ENCODE measurements at places on chromosomes 3 and 15.

DNA sequence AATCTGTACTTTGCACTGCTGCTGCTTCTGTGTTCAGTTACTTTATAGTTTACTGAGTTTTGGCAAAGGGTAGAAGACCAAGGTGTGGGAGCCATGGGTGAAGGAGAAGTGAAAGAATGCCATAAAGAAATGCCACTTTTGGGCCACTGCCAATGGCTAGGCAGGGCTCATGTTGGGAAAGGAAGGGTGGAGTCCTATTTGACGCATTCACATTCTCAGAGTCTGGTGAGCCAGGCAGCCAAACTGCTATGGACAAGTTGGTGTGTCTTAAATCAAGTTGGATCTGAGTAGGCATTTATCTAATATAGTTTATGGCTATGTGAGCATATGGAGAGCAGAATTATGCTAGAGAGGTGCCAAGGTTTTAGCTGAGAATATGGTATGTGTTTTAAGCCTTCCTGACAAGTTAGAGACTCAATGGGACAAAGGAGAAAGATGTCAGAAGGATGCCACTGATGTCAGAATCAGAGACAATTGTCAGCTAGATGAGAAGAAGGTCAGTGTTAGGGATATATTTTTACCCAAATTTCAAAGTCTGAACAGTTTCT, 296.1 kb downstream of the AGBL1 start:
- DNase-seq = no peak

DNA sequence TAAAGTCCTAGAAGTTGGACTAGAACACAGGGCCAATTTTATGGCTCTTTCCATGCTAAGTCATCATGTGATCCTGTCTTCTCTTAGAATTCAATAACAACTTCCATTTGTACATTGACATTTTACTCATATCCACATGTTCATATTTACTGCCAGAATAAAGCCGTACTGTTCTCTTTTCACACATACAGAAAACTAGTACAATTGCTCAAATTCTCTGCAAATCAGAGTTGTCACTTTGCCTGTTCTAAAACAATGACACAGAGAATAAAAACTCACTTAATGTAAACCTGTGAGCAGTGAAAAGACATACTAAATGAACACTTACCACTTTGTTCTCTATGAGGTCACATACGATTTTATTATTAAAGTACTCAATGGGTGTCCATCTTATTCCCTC, 3.5 kb downstream of the LDHAL6B start:
- DNase-seq = no peak

DNA sequence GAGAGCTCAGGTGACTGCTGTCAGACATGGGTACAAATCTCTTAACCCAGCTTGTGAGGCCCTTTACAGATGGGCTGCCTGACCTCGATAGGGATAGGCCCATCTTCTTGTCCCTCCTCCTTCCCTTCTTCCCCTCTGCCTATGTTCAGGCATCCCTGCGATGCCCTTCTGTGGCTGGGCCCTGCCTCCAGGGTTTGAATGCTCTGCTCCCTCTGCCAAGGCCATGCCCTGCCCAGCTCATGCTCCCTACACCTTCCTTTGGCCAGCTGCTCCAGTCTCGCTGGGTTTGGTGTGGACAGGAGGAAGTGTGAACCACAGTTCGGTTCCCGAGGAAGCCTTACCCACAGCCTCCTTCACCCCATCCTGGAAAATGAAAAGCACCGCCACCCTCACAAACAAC, 4.3 kb downstream of the FYCO1 start:
- no peak for DNase-seq

GRCh38 chr3:195900436-195901355, 7.7 kb downstream of the TNK2 start:
- peak; percentile 34 for DNase-seq

DNA sequence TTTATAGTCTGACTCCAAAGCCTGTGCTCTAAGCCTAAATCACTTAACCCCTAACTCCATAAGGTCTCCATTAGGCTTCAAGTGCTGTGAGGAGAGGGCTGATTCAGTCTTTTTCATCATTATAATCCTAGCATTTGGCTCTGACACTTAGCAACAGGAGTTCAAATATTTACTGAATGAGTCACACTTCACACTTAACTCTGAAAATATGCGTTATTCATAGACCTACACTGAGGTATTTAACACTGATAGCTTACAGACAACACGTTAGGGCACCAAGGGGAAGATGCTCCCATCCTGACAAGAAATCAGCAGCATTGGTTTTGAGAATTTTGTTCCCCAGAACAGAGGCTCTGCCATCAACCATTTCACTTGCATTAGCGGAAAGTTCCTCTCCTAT, 53.5 kb downstream of the MSL2 start:
- DNase-seq = no peak

GRCh38 chr15:49255966-49256759, 86.1 kb downstream of the GALK2 start:
- no peak for DNase-seq

- DNase-seq = no peak
These were observed 194.2 kb downstream of the ATP10A start for GRCh38 chr15:25668901-25669300.

DNA sequence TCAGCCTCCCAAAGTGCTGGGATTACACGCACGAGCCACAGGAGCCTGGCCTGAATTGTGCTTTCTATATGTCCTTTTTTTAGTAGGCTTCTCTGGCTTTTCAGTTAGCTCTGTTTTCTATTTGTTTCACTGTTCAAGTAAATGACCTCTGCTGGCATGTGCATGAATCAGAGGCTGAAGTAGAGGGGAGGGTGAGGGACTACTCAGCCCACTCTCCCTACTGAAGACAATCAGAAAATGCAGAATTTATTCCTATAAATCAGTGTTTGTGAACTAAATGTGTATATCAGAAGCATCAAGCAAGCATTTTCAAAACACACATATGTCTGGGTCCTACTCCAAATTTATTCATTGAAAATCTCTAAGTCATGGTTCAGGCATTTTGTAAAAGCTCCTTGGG, 45.0 kb downstream of the ZMAT3 start:
- DNase-seq = no peak

DNA sequence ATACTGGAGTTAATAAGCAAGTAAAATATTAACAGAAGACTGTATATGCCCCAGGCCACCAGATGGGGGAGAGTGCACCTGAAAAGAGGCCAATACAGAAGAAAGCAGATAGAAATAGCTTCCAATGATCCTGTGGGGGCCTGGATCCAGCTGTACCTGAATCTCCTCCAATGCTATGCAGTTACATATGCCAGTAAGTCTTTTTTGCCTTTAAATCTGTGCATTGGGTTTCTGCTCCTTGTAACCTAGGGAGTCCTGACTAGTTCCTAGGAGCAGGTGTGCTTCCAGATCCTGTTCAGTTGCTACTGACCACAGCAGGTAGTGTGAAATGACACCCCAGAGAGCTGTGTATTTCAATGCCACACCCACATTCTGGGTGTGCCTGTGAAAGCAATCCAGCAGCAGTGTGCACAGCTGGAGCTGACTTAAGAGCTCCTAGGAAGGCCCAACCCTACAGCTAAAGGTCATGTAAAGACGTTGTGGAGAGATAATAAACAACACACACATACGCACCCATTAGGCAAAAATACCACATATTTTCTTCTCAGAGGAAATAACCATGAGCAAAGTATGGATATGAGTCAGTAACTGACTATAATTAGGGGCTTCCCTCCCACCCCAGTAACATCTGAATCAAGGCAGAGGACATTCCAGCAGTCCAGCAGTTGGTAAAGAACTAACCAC, 62.2 kb upstream of the AKAP13 start:
- DNase-seq = peak; percentile 39

GRCh38 chr15:101123222-101123910, 128.5 kb downstream of the CHSY1 start:
- DNase-seq = no peak

DNA sequence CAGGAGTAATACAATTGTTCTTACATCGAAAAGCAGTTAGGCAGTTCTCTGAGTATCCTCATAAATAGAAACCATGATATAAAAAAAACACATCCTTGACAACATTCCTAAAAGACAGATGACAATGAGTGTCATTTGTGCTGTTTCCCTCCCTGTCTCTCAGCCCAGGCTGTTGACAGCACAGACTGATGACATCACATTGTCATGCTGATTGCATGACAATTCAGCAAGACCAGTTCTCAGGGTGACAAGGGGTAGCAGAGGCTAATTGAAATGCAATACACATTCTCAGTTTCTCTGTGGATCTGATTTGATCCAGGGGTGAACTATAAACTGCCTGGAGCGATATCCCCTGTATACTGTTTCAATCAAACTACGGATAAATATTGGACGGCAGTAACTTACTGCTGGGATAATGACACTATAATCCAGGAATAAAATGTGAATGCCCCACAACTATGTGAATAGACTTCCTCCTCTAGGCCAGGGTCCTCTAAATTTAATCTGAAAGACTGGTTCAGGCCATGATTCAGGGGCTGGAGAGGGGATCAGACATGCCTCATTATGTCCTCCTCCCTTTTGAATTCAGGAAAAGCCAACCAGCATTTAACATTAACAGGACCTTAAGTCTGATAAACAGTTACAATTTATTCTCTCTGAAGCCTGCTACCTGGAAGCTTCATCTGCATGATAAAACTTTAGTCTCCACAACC, 16.7 kb upstream of the EIF1B start:
- DNase-seq = no peak

- DNase-seq = no peak
These were observed 26.8 kb downstream of the TIMMDC1 start for GRCh38 chr3:119524931-119525662.

- no peak for DNase-seq
These were observed 37.9 kb downstream of the ADIPOQ start for GRCh38 chr3:186880406-186880805.

- no peak for DNase-seq
These were observed 40.4 kb upstream of the CHRNB4 start for GRCh38 chr15:78681281-78682003.

- DNase-seq = no peak
These were observed 14.5 kb downstream of the BTD start for GRCh38 chr3:15616053-15616452.

- no peak for DNase-seq
These were observed 366.0 kb downstream of the PTPRG start for GRCh38 chr3:61927332-61927731.

DNA sequence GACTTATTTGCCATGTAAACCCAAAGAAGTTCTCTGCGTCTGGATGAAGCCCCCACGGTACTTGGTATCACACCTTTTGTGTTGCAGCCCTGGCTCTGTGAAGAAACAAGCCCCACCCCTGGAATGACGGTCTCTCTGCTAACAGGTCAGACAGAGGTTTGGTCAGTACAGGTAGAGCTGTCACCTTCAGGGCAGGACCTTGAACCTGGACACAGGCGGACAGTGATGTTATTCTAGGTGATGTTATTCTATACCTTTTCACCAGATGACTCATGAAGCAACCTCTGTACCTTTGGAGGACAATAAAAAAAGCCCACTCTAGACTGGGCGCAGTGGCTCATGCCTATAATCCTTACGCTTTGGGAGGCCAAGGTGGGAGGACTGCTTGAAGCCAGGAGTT, 11.0 kb upstream of the GMPPB start:
- DNase-seq = no peak

DNA sequence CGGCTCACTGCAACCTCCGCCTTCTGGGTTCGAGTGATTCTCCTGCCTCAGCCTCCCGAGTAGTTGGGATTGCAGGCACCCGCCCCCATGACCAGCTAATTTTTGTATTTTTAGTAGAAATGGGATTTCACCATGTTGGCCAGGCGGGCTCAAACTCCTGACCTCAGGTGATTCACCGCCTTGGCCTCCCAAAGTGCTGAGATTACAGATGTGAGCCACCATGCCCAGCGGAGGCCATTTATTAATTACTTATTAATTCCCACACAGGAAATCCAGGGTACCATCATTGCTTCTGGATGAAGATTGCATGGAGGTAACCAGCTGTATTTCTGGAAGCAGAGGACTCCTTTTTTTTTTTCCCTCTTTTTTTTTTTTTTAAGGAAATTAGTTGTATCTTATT, 37.8 kb downstream of the MAP4 start:
- no peak for DNase-seq

GRCh38 chr3:115068799-115069198, 78.3 kb downstream of the ZBTB20 start:
- DNase-seq = no peak

GRCh38 chr15:59339252-59339672, 33.4 kb downstream of the MYO1E start:
- no peak for DNase-seq

GRCh38 chr3:98886525-98886924, 15.0 kb downstream of the DCBLD2 start:
- no peak for DNase-seq

DNA sequence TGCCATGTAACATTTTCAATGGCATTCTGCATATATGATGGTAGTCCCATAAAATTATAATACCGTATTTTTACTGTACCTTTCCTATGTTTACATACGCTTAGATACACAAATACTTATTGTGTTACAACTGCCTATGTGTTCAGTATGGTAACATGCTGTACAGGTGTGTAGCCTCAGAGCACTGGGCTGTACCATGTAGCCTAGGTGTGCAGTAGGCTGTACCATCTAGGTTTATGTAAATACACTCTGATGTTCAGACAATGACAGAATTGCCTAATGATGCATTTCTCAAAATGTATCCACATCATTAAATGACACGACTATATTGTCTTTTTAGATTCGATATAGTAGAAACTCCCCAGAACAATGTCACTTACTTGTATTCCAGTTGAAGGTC, 22.7 kb downstream of the CD80 start:
- no peak for DNase-seq

DNA sequence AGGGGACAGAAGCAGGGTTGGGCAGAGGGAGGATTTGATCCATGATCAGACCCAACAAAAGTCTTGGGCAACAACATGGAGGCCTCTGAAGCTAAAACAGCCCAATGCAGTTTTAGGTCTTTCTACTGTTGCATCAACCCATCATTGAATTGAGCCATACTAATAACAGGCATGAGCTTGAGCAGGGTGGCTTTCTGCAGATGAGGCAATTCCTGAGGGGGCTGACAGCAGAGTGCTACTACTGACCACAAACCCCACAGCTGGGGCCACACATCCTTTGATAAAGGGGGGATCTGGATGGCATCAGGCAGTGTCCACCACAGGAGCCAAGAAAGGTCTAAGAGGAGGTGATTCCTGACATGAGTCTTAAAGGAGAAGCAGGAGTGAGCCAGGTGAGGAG, 517.0 kb upstream of the PPP2R3A start:
- no peak for DNase-seq

GRCh38 chr15:57890351-57890750, 175.2 kb downstream of the ALDH1A2 start:
- DNase-seq = no peak

DNA sequence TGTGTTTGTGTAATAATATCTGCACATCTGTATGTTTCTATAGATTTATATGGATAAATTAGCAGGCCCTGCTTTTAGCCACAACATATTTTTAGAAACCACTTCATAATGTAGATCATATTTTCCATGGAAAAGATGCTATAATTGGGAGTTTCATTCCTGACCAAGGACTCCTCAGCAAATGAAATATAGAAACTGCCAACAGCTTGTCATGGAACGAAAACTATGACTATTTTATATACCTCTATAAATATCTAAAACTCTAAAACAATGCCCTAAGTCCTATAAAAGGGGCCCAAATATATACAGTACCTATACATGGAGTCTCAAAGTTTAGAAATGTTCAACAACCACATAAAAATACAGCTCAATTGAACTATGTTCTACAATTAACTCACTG, 27.9 kb downstream of the EID1 start:
- no peak for DNase-seq

GRCh38 chr15:71060983-71061382, 54.3 kb upstream of the THSD4 start:
- no peak for DNase-seq

GRCh38 chr15:33641069-33641468, 327.2 kb upstream of the CHRM5 start:
- DNase-seq = no peak

- peak; percentile 23 for DNase-seq
These were observed 790.1 kb upstream of the CFAP20DC start for GRCh38 chr3:59839810-59840515.
